ENCODE measurements at places on chromosomes 6 and 20. TPM values are rescaled to one million over a fixed set of nuclear protein-coding genes. Genes with fewer than 3 reads are reported as not detected.

DNA sequence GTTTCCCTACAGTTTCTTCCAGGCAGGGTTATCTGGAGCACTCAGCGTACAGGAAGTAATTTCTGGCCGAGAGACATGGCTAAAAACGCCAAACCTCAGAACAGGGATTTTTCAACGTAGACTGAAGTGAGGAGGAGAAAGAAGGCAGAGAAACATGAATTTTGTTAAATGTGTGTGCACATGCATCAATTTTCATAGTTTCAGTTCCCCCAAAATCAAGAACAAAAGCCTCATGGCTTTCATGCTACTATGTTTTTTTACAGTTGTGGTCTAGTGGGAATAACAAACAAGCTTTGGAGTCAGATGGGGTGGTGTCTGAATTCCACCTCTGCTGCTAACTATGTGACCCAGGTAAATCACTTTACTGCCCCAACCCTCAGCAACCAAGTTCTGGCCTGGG lies 4.9 kb downstream of the TOMM34 start:
- H3K4me3 ChIP-seq = no peak overlapping the region
- no peaks in the 10 kb centered on the region for H3K27me3 ChIP-seq
- peaks cover 50% of the 10 kb centered on the region for H3K36me3 ChIP-seq
- no peak overlapping the region for H3K27ac ChIP-seq
- DNase-seq = no peak
- peaks cover 19% of the 10 kb centered on the region for H3K4me1 ChIP-seq

GRCh38 chr6:40599555-40599954 lies 12.4 kb upstream of the LRFN2 start:
- no peak overlapping the region for H3K4me3 ChIP-seq
- no peaks in the 10 kb centered on the region for H3K36me3 ChIP-seq
- no peak overlapping the region for H3K27ac ChIP-seq
- no peaks in the 10 kb centered on the region for H3K4me1 ChIP-seq

- H3K4me1 ChIP-seq = peaks cover 7% of the 10 kb centered on the region
- no peaks in the 10 kb centered on the region for H3K36me3 ChIP-seq
- H3K27me3 ChIP-seq = no peaks in the 10 kb centered on the region
- no peak overlapping the region for H3K27ac ChIP-seq
- no peak overlapping the region for H3K4me3 ChIP-seq
Observed at GRCh38 chr6:114164207-114164606, 178.6 kb downstream of the HS3ST5 start.

GRCh38 chr6:24897186-24897585 lies 38.6 kb downstream of the RIPOR2 start:
- no peaks in the 10 kb centered on the region for H3K4me1 ChIP-seq
- H3K4me3 ChIP-seq = no peak overlapping the region
- no peaks in the 10 kb centered on the region for H3K27me3 ChIP-seq
- H3K27ac ChIP-seq = no peak overlapping the region
- no peak for DNase-seq

Gene TFAP2C
- total RNA-seq = 36.2 TPM

Gene ME1
- 83.6 TPM for total RNA-seq

Data from chondrocyte (in vitro differentiated cells).